EL (cell line): ENCODE measurements at places on chromosomes 16 and 17.

- DNase-seq = peak; percentile 25
These were observed 7.3 kb upstream of the CBX8 start for GRCh38 chr17:79803997-79804855.

- DNase-seq = no peak
These were observed 34.3 kb downstream of the C17orf75 start for GRCh38 chr17:32307658-32308057.

- no peak for DNase-seq
These were observed 172.5 kb downstream of the COPRS start for GRCh38 chr17:31686495-31686894.

DNA sequence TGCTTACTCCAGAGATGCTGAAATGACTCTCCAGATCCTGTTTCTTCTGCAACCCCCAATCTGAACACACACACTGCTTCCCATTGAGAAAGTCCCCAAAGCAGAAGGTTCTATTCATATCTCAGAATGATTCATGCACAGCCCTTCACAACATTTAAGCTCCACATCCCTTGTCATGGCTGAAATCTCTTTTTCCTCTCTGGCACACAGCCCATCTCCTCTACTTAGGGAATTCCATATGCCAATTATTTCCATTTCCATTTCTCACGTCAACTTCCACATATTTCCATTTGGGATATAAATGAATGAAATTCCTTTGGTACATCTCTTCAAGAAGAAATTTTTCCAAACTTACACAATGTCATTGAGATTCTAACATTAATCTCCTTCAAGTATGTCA lies 119.6 kb downstream of the CDH11 start:
- DNase-seq = peak; percentile 86

DNA sequence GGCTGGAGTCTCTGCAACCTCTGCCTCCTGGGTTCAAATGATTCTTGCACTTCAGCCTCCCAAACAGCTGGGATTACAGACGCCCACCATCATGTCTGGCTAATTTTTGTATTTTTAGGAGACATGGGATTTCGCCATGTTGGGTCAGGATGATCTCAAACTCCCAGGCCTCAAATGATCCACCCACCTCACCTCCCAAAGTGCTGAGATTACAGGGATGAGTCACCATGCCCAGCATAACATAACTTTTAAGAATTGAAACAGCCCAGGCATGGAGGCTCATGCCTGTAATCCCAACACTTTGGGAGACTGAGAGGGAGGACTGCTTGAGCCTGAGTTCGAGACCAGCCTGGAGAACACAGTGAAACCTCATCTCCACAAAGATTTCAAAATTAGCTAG lies 2.5 kb downstream of the RSL1D1 start:
- peak; percentile 71 for DNase-seq

DNA sequence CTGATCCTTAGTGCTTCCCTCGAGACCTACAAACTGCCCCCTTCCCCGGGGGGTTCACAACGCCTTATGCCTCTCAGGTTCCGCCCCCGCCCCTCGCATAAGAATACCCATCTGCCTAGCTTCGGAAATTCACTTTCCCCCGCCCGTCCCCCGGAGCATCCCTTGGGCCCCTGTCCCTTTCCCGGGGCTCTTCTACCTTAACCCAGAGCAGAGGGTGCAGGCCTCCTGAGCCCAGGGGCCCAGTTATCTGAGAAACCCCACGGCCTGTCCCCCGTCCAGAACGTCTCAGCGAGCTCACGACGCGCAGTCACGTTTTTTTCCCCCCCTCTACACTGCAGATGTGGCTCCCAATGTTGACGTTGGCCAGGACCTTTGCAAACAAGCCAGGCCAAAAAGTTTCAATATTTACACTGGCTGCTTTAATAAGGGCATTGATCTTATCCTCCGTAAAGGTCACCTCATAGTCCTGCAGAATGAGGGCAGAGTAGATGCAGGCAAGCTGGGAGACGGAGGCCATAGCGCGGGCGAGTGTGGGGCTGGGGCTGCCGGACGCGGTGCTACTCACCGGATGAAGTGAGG lies 1.4 kb upstream of the NBR1 start:
- no peak for DNase-seq

DNA sequence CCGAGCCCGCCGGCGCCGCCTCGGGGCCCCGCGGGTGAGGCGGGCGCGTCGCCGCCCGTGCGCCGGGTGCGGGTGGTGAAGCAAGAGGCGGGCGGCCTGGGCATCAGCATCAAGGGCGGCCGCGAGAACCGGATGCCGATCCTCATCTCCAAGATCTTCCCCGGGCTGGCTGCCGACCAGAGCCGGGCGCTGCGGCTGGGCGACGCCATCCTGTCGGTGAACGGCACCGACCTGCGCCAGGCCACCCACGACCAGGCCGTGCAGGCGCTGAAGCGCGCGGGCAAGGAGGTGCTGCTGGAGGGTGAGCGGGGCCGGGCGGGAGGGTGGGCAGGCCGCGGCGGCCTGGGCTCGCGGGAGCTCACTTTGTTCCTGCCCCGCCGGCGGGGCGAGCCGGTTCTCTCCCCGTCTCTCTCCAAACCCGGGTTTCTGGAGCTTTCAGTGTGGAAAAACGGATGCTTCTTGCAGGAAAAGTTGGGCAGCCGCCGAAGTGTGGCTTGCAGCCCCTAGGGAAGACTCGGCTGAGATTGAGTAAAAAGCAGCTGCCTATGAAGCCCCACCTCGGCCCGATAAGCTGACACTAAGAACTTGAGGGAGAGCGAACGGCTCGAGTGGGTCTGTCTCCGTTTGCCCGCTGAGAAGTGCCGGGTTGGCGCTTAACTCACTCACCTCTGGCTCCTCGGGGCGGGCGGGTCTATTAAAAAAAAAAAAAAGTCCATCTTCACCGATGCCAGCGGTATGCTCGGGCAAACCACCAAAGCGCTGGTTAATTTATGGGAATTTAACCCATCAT lies 677 bp downstream of the SNTB2 start:
- DNase-seq = peak; percentile 49

- no peak for DNase-seq
These were observed 112.1 kb downstream of the ADAMTS18 start for GRCh38 chr16:77322757-77323156.

DNA sequence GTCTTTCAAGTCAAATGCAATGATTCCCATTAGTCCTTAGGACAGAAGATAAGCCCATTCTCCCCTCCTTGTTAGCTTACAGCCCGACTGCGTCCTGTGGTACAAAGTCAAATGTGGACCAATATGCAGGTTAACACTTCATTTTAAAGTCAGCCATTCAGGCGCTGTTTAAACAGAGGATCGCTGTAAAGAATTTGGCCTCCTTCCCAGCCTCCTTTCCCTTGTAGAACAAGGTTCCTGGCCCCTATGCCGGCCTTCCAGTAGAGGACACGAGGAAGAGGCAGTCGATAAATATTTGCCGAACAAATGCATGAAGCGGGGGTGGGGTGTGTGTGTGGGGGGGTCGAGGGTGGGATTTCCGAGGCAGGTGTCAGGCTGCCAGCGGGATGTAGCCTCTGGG lies 4.3 kb downstream of the SDK2 start:
- DNase-seq = no peak

GRCh38 chr17:44076716-44077594 lies 6.4 kb downstream of the G6PC3 start:
- no peak for DNase-seq

GRCh38 chr17:63455417-63455816 lies 9.3 kb upstream of the CYB561 start:
- no peak for DNase-seq

DNA sequence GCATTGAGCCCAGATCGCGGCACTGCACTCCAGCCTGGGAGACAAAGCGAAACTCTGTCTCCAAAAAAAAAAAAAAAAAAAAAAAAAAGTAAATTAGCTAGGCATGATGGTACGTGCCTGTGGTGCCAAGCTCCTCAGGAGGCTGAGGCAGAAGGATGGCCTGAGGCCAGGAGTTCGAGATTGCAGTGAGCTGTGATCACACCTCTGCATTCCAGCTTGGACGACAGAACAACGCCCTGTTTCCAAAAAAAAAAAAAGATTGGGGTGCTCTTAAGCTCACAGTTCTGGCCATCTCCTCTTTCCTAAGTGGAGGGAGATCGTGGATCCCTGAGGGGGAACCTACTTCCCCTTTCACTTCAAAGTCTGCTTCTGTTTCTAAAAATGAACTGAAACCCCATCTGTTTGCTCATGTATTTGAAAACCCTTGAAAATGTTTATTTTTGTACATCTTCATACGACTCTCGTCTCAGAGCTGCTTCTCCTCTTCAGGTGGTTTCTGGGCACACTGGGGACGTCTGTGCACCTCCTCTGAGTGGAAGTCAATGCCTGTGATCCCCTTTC lies 138.8 kb downstream of the PRKCA start:
- DNase-seq = no peak

GRCh38 chr17:3512505-3513171 lies 36.8 kb downstream of the ASPA start:
- peak; percentile 8 for DNase-seq

DNA sequence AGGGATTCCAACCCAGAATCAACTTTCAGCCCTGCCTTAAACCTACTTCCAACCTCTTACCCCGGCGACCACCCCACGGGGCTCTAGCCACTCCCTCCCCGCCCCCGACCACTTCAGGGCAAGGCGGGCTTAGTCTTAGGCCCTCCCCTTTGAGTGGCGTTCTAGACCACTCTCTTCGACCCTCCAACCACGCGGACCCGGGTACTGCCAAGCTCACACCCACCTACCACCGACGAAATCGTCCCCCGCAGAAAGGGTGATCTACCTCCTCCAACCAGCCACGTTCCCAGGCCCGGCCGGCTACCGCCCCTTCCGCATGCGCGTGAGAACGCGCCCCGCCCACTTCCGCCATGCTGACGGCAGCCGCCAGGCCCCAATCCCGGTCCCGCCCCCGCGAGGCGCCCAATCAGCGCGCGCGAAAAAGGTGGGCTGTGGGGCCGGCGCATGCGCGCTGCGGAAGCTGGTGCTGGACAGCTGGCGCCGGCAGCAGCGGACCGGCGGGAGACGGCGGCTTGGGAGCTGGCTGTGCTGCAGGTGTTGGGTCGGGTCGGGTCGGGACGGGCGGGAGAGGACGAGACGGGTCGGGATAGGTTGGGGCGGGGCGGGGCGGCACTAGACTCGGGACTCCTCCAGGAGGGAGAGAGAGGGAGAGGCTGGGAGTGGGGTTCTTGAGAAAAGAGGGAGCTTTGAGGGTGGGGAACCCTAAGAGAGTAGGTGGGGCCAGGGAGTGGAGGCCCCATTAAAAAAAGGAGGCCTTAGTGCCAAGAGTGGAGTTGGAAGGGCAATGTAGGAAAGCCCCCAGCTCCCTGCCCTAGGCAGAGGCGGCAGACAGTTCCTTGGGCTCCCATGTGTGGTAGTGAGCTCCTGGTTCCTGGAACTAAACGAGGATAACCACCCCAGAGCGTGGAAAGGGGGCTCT lies at the start of gene NAT9:
Gene NAT9 (minus strand): TSS at position 302 of the 919 bp plus-strand sequence. CDS start 647 bp downstream, outside the sequence.
- DNase-seq = peak; percentile 96

DNA sequence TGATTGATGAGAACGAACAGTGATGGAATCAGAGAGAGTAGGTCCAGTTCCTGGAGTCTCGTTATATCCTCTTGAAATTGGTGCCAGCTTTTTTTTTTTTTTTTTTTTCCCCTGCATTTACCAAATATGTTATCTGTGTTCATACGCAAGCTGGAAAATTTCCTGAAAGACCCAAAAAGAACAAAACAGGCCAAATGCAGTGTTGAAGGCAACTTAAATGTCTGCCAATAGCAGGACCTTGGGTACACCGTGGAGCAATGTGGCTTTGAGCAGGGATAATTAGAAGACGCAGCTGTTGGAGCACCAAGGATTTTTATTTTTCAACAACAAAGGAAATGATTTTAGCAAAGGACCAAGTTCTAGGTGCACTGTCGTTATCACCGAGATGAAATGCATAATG lies 105.0 kb downstream of the ABCC6 start:
- no peak for DNase-seq

GRCh38 chr17:81539961-81540675 lies 11.9 kb downstream of the FSCN2 start:
- DNase-seq = no peak

- DNase-seq = no peak
These were observed 118.0 kb upstream of the PLCG2 start for GRCh38 chr16:81661082-81661481.
